ENCODE measurements at places on chromosomes 12 and 14. TPM values are rescaled to one million over a fixed set of nuclear protein-coding genes. Genes with fewer than 3 reads are reported as not detected.
A peak's percentile ranks its signal among the peaks of the same experiment; 100 is the strongest.

KLRK1 gene
- 543 TPM for total RNA-seq

TIGAR gene
- total RNA-seq = 7.4 TPM

ACSS3 gene
- total RNA-seq = not detected

IPO4 gene
- 51.9 TPM for total RNA-seq

TROAP gene
- total RNA-seq = 0.58 TPM

DNA sequence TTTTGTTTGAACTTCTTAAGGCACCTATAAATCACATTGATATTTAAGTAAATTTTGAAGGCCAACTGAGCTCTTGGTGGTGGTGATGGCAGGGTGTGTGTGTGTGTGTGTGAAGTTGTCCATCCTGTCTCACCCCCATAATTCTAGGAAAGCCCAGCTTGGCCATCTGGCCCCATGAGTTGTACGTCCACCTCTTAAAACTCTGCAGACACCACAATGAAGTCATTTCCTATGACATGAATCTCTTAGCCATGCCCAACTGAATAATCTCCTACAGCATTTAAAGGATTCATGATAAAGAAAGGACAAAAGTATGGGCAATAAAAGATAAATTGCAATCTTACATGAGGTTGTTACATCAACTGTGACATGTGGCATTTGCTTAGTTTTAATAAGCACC lies 123.4 kb downstream of the TTC7B start:
- DNase-seq = no peak

DNA sequence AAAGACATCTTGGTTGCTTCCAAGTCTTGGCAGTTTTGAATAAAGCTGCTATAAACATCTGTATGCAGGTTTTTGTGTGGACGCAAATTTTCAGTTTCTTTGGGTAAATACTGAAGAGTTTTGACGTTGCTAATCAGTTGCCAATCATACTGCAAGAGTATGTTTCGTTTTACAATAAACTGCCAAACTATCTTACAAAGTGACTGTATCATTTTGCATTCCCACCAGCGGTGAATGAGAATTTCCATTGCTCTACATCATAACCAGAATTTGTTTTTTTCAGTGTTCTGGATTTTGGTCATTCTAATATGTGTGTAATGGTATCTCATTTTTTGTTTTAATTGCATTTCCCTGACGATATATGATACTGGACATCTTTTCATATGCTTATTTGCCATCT lies 190.8 kb upstream of the PARP11 start:
- no peak for DNase-seq

- no peak for DNase-seq
Observed at GRCh38 chr12:20469756-20470155, 101.4 kb downstream of the PDE3A start.

GRCh38 chr14:75249251-75249957 lies 29.2 kb upstream of the FOS start:
- DNase-seq = peak; percentile 95

GRCh38 chr12:10067942-10068341 lies 30.8 kb downstream of the CLEC1A start:
- DNase-seq = no peak

- no peak for DNase-seq
Observed at GRCh38 chr14:104383996-104384775, 195.4 kb upstream of the C14orf180 start.

DNA sequence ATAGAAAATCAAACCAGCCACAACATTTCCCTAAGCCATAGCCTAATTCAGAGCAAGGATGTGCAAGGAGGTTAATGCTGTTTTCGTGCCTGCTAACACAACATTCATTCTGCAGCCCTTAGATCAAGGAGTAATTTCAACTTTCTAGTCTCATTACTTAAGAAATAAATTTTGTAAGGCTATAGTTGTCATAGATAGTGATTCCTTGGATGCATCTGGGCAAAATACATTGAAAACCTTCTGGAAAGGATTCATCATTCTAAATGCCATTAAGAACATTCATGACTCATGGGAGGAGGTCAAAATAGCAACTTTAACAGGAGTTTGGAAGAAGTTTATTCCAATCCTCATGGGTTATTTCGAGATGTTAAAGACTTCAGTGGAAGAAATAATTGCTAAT lies 283.2 kb downstream of the RPAP3 start:
- DNase-seq = no peak

DNA sequence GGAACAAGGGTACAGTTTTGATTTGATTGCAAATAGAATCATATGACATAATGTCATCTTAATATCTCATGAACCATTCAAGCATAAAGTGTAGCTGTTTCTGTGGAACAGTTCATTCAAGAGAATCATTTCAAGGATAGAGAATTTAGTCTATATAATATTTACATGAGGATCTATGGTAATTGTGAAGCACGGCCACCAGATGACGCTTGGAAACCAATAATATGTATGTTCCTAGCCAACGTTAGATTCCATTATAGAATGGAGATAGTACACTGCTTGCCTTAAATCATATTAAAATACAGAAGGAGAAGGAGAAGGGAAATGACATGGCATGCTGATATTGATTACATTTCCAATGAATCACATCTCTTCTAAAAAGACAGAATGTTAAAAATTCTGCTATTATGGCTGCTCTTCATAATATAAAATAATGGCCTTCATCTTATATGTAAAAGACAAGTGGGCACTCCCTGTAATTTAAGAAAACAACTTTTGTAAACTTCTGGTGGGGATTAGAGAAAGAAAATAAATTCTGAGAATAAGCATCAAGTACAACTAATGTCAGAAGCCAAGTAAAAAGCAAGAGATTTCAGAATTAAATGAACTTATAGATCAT lies 351.0 kb downstream of the NAV3 start:
- no peak for DNase-seq

GRCh38 chr14:77599889-77600288 lies 16.5 kb downstream of the SPTLC2 start:
- no peak for DNase-seq

DNA sequence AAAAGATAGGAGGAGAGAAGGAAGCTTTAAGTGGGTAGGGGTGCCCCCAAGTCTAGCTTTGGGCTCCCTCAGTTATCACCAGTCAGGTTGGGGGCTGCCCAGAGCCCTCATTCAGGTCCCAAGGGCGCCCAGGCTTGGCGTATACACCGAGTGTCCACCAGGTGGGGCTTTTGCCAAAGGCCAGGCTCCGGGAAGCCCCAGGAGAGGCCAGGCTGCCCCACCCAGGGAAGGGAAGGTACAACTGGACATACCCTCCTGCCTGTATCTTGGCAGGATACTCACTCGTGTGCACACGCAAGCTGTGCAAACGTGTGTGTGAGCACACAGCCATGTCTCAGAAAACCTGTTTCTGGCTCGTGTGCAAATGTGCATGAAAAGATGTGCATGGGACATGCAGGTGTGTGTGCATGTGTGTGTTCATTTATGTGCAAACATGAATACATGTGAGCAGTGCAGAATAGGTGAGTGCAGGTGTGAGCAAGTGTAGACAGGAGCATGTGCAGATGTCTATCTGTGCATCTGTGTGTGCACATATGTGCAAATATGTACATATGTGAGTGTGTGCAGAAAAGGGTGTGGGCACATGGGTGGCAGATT lies 103.9 kb upstream of the MYL2 start:
- peak; percentile 20 for DNase-seq

DNA sequence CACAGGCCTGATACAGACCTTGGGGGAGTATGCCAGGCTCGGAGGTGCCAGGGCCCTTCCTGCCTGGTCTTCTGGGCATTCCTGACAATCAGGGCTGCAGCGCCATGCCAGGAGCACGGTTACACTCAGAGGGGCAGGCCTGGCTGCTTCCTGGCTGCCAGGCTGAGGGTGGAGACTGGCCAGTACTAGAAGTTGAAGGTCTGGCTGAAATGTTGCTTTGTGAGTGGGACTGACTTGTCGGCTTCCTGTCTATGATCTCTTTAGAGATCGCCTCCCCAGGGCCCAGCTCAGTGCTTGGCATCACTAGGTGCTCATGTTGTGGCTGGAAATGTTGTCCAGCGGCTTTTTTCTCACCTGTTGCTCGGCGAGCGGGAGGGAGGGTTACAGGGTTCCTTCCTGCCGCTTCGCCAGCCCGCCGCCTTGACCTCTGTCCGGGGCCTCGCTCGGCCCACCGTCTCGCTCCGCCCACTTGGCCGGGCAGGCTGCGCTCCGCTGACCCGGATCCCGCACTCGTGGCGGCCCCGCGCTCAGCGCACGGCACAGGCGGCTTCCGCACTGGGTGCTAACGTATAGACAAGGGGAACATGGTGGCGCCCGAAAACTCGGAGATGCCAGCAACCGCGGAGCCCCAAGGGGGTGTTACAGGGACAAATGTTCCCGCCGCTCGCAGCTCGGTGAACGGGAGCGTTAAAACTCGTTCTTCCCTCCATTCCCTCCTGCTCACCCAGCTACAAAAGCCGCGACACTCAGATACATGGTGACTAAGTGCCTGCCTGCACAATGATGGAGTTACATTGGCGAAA lies 32.6 kb downstream of the PAPLN start:
- no peak for DNase-seq
